RWPE1 (cell line): ENCODE measurements at places on chromosomes 2 and 18.

GRCh38 chr2:109434351-109434750, 179.4 kb downstream of the SEPTIN10 start:
- no peak for DNase-seq

DNA sequence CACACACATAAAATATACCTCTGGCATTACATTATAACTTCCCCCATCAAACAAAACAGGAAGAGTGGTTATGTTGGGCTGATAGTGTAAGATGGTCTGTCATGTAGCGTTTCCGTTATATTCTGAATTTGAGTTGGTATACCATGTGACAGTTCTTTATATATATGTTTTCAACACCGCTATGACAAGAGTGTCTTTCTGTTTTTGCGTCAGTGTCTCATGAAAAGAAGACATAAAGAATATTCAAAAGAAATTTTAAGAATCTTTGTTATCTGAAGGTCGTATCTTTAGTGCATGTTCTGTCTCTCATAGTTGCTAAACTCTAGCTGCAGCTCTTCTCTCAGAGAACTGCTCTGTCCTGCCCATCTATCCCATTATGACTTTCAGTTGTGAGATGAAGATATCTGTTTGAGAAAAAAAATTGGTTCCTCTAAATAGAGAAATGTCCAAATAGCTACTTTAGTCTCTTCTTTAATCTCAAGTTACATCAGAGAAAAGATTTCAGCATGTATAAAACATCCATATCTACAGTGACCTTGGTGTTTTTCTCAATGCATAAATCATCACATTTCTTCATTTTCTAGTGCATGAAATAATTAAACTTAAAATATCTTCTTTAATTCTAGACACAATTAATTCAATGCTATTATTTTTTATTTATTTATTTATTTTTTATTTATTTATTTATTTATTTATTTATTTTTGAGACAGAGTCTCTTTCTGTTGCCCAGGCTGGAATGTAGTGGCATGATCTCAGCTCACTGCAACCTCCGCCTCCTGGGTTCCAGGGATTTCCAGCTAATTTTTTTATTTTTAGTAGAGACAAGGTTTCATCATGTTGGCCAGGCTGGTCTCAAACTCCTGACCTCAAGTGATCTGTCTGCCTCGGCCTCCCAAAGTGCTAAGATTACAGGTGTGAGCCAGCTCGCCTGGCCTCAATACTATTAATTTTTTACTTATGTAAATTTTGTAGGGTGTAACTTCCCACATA, 24.3 kb upstream of the PSME4 start:
- DNase-seq = no peak

GRCh38 chr2:165687426-165688002, 106.5 kb downstream of the GALNT3 start:
- DNase-seq = no peak

DNA sequence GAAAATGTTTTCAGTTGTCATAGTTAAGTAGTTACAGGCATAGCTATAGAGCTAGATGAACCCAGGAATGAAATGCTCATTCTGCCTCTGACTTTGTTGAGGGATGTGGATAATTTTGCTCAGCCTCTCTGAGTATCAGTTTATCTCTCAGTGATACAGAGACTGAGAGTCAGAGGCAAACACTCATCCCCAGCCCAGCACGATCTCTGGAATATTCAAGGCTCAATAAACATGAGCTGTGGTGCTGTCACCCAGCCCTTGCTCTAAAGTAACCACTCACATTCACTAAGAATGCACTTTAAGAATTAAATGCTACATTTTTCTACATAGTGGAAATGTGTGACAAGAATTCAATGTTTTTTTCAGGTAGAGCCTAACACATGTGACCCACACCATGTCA, 30.6 kb downstream of the TIMM21 start:
- DNase-seq = no peak

DNA sequence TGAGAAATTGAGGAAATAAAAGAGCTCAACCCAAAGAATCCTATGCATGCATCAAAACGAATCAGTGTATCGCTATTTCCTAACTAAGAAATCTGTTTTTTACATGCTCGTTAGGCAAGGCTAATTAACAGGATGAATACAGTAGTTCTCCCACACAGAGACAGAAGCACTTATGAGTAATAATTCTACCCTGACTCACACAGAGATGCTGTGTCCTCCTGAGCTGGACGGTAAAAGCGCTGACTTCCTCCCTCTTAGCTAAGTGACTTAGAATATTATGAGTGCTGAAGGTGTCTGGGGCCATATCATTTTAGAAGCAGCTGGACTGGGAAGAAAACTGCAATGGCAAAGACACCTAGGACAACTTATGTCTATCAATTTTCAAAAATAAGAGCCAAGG, 18.5 kb downstream of the PLEKHM3 start:
- peak; percentile 68 for DNase-seq
